Camera-type eye (tissue), 1 donor: ENCODE measurements at places on chromosomes 16 and 17. TPM values are rescaled to one million over a fixed set of nuclear protein-coding genes. Genes with fewer than 3 reads are reported as not detected.

The CCL3 gene
- 1.3 TPM for total RNA-seq

The CRHR1 gene
- 20.6 TPM for total RNA-seq

The ITGAD gene
- total RNA-seq = not detected

The TP53TG3B gene
- not detected for total RNA-seq
